Fibroblast of the conjunctiva (primary cell): ENCODE measurements at places on chromosomes 7 and 10.

DNA sequence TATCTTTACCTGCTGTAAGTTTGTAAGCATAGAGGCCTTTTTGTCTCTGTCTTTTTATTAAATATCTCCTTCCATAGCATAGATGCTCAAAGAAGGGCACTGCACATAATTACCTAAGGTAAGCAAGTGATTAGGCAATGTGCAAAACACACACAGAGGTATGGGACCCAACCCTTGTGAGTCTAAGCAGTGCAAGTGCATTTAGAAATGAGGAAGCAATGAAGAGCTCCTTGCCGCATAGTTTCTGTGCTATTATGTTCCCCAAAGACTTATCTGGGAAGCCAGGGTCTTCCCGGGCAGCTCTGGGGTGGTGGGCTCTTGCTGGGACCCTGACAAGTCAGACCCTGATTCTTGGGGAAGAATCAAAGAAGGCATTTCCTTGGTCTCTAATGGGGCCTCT lies 13.5 kb upstream of the MGAM2 start:
- DNase-seq, result no peak

DNA sequence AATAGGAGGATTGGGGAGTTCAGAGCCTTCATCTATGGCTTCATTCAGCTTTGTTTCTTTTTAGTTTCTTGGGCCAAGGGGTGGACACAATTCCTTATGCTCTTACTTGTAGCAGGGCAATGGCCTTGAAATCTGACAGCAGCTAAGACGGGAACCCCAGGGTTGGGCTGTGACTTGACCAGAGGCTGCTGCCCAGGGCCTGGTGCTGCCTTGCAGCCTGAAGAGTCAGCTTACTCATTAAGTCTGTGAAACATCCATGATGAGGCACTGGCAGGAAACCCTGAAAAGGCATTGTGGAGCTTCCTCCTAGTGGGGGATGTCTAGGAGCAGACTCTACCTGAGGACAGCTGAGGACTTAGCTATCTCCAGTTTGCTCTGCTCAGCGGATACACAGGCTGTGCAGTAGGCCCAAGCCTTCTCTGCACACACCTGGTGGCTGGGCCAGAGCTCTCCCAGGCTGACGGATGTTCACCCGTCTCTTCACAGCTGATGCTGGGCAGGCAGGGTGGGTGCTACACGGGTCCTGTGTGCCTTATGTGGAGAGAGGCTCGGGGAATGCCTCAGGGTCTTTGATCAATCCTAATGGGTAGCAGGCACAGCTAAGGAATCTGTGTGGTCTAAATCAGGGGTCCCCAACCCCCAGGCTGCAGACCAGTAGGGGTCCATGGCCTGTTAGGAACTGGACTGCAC lies 17.8 kb downstream of the CXCL12 start:
- DNase-seq, result no peak

GRCh38 chr10:13074563-13075451 lies 25.2 kb upstream of the OPTN start:
- peak; percentile 26 for DNase-seq

DNA sequence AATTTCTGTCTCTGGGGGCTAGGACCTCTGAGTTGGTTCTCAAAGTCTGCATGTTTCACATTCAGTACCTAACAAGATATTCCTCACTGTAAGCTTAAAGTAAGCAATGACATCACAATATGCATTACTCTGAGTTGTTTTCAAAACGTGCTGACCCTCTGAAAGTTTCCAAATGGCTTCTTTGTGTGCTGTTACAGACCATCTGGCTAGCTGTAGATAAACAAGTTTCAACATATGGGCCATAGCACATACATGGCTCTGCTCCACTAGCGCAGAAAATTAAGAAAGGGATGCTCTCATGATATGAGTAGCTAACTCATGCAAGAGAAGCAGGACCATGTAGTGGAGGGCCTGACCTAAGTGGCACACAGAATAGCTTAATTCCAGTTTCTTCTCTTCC lies 119.0 kb downstream of the HTR7 start:
- DNase-seq, result no peak

DNA sequence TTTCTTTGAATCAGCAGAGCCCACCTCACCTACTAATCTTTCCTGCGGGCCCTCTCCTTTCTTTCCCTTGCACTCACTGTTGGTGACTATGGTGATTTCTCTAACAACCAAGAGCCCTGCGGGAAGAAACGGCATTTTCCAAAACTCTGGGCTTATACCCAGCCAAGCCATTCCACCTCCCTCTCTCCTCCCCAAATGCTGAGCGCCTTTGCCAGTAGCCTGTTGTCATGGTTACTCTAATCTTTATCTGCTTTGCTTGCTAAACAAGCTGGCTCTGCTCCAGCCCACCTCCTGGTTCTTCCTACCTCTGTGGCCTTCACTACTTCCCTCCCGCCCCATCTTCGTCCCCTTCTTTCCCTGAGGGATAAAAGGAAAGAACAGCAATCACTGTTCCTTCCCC lies 86.7 kb downstream of the DGKI start:
- no peak for DNase-seq
